ENCODE measurements at places on chromosomes 12 and 14. TPM values are rescaled to one million over a fixed set of nuclear protein-coding genes. Genes with fewer than 3 reads are reported as not detected.

DNA sequence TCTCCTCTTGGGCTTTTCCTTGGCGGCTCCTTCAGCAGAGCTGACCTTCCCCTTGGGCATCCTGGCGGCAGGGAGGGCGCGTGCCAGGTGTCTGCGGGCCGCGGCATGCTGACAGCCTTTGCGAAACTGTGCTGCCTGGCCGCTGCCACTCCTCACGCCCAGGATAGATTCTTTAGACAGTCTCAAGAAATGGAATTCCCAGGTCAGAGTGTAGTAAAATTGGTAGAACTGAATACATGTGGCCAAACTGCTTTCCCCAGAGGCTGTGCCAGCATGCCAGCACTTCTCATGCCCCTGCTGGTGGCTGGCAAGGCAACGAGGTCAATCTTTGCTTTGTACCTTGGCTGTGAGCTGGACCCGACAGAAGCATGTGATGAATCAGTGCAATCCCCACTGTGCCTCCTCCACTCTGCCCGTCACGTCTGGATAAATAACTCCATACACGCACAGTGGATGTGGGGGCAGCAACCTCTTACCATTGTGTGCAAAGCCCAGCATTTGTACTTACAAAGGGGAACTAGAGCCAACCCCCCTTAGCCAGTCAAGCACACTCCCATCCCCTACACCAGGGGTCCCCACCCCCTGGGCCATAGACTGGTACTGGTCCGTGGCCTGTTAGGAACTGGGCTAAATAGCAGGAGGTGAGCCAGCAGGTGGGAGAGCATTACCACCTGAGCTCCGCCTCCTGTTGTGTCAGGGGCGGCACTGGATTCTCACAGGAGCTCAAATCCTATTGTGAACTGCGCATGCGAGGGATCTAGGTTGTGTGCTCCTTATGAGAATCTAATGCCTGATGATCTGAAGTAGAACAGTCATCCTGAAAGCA lies 90.9 kb downstream of the ACTN1 start:
- H3K4me3 ChIP-seq, result no peak overlapping the region
- peak overlapping the region; percentile 32 for H3K27ac ChIP-seq
- H3K4me1 ChIP-seq, result peaks cover 9% of the 10 kb centered on the region
- peaks cover 80% of the 10 kb centered on the region for H3K36me3 ChIP-seq

GRCh38 chr12:39692258-39692853 lies 72.8 kb upstream of the ABCD2 start:
- H3K4me3 ChIP-seq, result no peak overlapping the region
- peak; percentile 3 for DNase-seq
- H3K27ac ChIP-seq, result no peak overlapping the region
- H3K4me1 ChIP-seq, result no peaks in the 10 kb centered on the region
- H3K27me3 ChIP-seq, result no peaks in the 10 kb centered on the region

- H3K4me1 ChIP-seq, result no peaks in the 10 kb centered on the region
- no peak overlapping the region for H3K27ac ChIP-seq
- H3K27me3 ChIP-seq, result peaks cover 24% of the 10 kb centered on the region
- DNase-seq, result no peak
- no peak overlapping the region for H3K4me3 ChIP-seq
- no peaks in the 10 kb centered on the region for H3K36me3 ChIP-seq
Measured at GRCh38 chr12:21773806-21774205, 700 bp downstream of the KCNJ8 start.

DNA sequence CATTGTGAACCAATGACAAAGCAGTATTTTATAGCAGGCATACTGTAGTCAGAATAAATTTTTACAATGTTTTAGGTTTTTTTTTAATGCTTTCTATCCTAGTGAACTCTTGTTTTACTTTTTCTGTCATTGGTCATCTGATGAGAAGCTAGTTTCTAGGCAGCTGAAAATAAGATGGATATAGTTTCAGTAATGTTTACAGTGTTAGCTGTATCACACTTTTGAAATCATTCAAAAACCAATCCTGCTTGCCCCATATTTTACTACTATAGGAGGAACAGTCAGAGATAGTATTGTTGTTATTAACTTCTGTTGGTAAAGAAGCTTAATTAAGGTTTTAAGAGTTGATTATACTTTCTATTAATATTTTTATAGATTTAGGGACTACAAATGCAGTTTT lies 24.5 kb downstream of the USP15 start:
- H3K4me1 ChIP-seq, result peaks cover 21% of the 10 kb centered on the region
- H3K36me3 ChIP-seq, result peaks cover 11% of the 10 kb centered on the region
- no peak for DNase-seq
- H3K27ac ChIP-seq, result no peak overlapping the region

GRCh38 chr14:22821193-22822015 lies 6.2 kb upstream of the SLC7A7 start:
- no peaks in the 10 kb centered on the region for H3K27me3 ChIP-seq
- no peak for DNase-seq
- no peaks in the 10 kb centered on the region for H3K36me3 ChIP-seq
- H3K27ac ChIP-seq, result no peak overlapping the region
- no peak overlapping the region for H3K4me3 ChIP-seq
- peaks cover 19% of the 10 kb centered on the region for H3K4me1 ChIP-seq

DNA sequence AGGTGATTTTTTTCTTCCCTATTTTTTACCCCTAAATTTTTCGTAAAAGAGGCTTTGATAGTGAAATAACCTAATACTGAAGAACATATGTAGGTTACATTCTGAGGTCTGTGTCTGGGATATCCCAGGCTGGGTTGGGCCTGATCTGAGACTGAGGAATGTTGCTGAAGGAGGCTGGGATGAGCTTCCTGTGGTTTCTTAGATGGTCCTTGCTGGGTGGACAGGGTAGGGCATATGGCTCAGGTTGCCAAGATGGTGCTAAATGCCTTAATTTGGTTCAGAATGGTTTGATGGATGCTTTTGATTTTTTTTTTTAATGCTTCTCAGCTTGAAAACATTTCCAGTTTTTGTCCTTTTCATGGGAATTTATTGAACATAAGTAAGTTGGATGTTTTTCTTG lies 124.6 kb upstream of the PMCH start:
- H3K36me3 ChIP-seq, result no peaks in the 10 kb centered on the region
- H3K27me3 ChIP-seq, result no peaks in the 10 kb centered on the region
- no peak overlapping the region for H3K4me3 ChIP-seq
- DNase-seq, result no peak

DNA sequence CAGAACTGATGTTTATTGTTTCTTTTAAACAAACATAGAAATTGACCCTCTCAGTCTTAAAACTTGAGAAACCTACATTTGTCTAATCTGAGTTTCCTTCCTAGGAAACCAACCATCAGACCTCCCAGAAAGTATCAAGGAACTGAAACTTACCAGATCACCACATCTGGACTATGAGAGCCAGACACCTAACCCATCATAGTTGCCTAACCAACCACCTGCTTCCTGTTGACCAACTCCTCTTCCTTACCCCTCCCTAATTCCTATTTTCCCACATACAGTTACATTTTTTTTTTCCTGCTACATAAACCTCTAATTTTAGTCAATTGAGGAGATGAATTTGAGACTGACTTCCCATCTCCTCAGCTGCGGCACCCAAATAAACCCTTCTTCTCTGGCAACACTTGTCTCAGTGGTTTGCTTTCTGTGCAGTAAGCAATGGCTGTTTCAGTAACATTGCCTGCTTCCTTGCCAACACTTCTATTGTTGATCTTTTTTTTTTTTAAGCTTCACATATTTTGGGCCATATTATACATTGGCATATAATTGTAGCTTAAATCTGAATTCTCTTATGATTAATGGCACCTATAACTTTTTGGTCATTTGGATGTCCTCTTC lies 34.3 kb downstream of the KLRD1 start:
- no peak for DNase-seq
- peaks cover 17% of the 10 kb centered on the region for H3K4me1 ChIP-seq
- H3K36me3 ChIP-seq, result no peaks in the 10 kb centered on the region
- no peak overlapping the region for H3K4me3 ChIP-seq
- no peaks in the 10 kb centered on the region for H3K27me3 ChIP-seq

DNA sequence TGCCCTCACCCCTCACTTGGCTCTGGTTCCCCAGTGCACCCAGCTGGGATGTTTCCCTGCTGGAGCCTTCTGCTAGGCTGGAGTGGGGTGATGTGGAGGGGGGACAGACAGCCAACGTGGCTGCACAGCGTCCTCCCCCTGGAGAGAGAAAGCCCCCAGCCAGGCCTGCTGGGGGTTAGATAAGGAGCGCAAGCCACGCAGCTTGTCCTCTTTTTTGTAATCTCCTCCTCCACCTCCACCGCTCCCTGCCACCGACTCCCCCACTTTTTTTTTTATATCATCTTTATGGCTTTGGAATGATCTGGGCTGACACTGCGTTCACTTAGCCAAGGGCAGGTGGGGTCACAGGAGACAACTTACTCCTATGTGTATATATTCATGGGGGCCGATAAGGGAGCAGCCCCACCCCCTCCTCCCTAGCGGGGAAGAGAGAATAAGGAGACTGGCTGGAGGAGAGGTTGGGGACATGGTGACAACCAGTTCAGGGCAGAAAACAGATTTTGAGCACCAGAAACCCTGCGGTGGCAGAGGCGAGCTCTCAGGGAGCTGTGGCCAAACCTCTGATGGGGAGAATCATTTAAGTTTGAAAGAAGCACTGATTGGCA lies 169.9 kb upstream of the LHX5 start:
- peaks cover 45% of the 10 kb centered on the region for H3K27me3 ChIP-seq
- H3K36me3 ChIP-seq, result no peaks in the 10 kb centered on the region

DNA sequence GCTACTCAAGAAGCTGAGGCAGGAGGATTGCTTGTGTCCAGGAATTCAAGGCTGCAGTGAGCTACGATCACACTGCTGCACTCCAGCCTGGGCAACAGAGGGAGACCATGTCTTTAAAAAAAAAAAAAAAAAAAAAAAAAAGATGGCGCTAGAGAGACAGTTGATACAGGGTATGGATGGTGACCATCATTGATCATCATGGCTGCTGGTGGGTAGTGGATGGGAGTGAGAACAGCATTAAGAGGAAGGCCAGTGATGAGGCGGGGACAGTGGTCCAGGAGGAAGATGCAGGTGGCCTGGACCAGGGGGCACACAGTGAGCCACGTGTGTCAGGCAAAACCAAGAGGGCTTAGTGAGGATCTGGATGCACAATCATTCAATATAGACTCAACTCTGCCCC lies 26.8 kb upstream of the MAP1LC3B2 start:
- H3K4me1 ChIP-seq, result peaks cover 24% of the 10 kb centered on the region
- no peak for DNase-seq
- H3K27ac ChIP-seq, result no peak overlapping the region
- no peaks in the 10 kb centered on the region for H3K36me3 ChIP-seq

GRCh38 chr12:127133675-127134335 lies 1133.2 kb upstream of the TMEM132C start:
- no peak overlapping the region for H3K27ac ChIP-seq
- H3K27me3 ChIP-seq, result no peaks in the 10 kb centered on the region
- no peaks in the 10 kb centered on the region for H3K36me3 ChIP-seq
- H3K4me1 ChIP-seq, result peaks cover 6% of the 10 kb centered on the region
- DNase-seq, result peak; percentile 83

DNA sequence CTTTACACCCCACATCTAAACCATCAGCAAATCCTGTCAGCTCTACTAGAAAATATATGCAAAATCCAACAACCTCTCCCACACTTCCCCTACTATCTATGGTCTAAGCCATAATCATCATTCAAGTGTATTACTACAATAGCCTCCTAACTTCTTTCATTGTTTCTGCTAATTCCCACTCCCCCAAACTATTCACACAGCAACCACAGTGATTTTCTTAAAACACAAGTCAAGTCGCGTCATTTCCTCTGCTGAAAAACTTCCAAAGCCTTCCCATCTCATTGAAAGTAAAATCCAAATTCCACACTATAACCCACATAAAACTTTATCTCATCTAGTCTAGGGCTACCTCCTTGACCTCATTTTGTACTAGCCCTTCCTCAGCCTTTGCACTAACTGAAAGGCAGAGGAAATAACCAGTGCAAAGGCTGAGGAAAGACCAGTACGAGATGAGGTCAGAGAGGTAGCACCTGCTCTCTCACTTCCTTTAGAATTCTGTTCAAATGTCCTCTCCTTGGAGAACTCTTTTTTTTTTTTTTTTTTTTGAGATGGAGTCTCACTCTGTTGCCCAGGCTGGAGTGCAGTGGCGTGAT lies 65.5 kb upstream of the MDM1 start:
- H3K36me3 ChIP-seq, result peaks cover 7% of the 10 kb centered on the region
- no peak overlapping the region for H3K4me3 ChIP-seq
- no peaks in the 10 kb centered on the region for H3K4me1 ChIP-seq
- no peak overlapping the region for H3K27ac ChIP-seq

- peaks cover 18% of the 10 kb centered on the region for H3K4me1 ChIP-seq
- H3K27me3 ChIP-seq, result no peaks in the 10 kb centered on the region
- peak overlapping the region; percentile 98 for H3K4me3 ChIP-seq
Measured at GRCh38 chr12:104285740-104286515, 17.6 kb upstream of the EID3 start.

GRCh38 chr14:51396222-51396815 lies 156.3 kb downstream of the TMX1 start:
- H3K27me3 ChIP-seq, result no peaks in the 10 kb centered on the region
- peak overlapping the region; percentile 97 for H3K27ac ChIP-seq
- peak; percentile 83 for DNase-seq
- H3K36me3 ChIP-seq, result peaks cover 8% of the 10 kb centered on the region
- H3K4me3 ChIP-seq, result peak overlapping the region; percentile 48

DNA sequence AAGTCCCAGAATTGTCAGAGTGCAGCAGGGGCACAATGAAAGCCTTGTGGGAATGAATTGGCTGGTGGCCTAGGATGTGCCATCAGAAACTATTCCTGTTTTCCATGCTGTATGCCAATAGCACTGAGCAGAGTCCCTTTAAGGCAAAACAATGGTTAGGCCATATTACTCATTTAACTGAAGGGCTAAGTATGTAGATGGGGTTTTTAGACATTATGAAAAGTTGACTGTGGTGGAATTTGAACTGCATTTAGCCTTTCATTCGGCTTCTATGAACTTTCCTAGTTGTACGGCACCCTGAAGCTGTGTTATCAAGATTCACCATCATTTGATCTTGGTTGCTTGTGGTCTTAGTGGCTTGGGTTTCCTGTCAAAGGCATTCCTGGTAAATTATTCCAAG lies 24.8 kb downstream of the IL26 start:
- H3K27me3 ChIP-seq, result peaks cover 6% of the 10 kb centered on the region
- H3K4me3 ChIP-seq, result no peak overlapping the region
- DNase-seq, result no peak
- H3K27ac ChIP-seq, result no peak overlapping the region
- H3K36me3 ChIP-seq, result no peaks in the 10 kb centered on the region

DNA sequence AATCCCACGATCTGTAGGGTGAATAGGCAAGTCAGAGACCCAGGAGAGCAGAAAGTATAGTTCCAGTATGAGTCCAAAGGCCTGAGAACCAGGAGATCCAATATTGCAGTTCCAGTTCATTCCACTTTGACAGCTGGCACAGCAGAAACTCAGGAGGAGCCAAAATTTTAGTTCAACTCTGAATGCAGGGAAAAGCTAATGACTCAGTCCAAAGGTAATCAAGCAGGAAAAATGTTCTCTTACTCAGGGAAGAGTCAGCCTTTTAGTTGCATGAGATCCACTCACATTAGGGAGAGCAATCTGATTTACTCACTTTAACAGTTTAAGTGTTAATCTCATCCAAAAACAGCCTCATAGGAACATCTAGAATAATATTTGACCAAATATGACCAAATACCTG lies 130.2 kb upstream of the LRFN5 start:
- no peaks in the 10 kb centered on the region for H3K36me3 ChIP-seq
- no peaks in the 10 kb centered on the region for H3K4me1 ChIP-seq
- H3K4me3 ChIP-seq, result no peak overlapping the region
- no peak overlapping the region for H3K27ac ChIP-seq
- peaks cover 65% of the 10 kb centered on the region for H3K27me3 ChIP-seq

- H3K4me1 ChIP-seq, result peaks cover 71% of the 10 kb centered on the region
- H3K4me3 ChIP-seq, result peak overlapping the region; percentile 56
- H3K36me3 ChIP-seq, result peaks cover 27% of the 10 kb centered on the region
- H3K27me3 ChIP-seq, result no peaks in the 10 kb centered on the region
- DNase-seq, result peak; percentile 70
- peak overlapping the region; percentile 91 for H3K27ac ChIP-seq
Measured at GRCh38 chr12:32454075-32454474, 54.7 kb downstream of the FGD4 start.

TMEM119 gene
- total RNA-seq, result not detected

ZNF605 gene
- 12.0 TPM for total RNA-seq

Data from MCF 10A (cell line).